ENCODE measurements at places on chromosomes 11 and 22.

DNA sequence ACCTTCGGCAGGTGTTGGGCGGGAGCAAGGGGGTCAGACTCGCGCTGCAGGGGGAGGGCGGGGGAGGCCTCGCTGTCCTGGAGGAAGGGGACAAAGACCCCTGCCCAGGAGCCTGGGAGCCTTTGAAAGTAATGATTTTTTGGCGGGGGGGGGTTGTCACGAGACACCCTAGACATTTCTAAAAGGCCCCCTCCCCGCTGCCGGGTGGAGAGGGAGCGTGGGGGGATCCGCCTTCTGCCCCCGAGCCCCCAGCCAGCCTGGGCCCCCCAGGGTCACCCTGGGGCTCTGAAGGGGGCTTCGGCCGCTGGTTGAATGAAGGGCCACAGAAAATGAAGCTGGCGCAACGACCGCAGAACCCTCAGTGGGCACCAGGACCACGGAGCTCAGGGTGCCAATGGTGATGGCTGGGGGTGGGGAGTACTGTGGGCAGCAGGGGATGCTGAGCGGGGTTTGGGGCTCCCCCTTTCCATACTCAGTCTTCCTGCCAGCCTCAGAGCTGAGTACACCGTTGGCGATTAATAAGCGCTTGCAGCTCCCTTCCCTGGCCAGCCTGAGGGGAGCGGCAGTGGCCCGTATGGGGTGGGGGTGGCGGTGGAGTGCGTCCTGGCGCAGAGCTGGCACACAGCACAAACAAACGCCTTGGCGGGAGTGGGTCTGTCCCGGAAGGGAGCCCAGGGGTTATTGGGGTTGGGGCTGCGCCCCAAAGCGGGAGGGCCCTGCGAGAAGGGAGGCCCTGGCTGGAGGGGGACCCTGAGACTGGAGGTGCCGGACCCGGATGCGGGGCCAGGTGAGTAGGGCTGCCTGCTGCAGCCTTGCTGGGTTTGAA lies 1.2 kb upstream of the DUSP8 start:
- DNase-seq: no peak

DNA sequence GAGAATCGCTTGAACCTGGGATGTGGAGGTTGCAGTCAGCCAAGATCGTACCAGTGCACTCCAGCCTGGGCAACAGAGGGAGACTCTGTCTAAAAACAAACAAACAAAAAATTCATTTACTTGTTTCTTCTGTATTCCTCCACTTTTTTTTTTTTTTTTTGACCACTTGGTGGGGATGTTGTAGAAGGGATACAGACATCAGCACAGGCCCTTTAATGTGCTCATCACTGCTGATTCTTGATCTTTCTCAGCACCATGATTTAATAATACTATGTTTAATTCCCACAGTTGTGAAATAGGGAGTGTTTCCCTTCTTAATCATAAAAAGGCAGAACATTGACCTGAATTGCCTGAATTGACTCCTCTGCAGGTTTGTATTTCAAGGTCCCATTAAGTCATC lies 4.5 kb downstream of the TTC9C start:
- no peak for DNase-seq

DNA sequence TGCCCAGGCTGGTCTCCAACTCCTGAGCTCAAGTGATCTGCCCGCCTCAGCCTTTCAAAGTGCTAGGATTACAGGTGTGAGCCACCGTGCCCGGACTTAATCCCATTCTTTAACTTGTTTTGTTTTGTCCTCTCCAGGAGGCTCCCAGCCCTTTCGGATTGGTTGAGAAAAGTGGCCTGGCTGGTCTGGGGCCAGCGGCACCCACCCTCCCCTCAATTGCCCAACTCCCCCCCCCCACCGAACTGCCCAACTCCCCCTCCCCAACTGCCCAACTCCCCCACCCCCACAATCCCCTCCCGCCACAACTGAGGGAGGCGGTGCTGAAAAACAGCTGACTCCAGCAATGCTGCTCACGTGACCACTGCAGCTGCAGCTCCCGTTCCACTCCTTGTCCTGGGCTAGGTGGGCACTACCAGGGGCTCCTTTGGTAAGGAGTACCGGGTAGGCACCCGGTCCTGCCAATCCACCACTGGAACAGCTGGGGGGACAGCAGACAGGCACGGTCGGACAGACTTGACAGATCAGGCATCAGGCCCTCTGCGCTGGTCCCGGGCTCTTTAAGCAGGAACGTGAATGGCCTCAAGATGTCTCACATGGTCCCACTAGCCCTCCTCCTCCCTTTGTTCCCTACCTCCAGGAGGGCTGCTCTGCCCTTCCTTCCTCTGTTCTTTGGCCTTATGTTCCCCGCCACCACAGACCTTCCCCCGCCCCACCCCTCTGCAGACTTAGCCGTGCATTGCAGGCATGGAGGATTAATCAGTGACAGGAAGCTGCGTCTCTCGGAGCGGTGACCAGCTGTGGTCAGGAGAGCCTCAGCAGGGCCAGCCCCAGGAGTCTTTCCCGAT lies at the start of gene TCN2:
TCN2 (plus strand) TSS at position 720 of the 845 bp plus-strand sequence. CDS start 158 bp downstream, outside the sequence.
- DNase-seq: peak; percentile 72

DNA sequence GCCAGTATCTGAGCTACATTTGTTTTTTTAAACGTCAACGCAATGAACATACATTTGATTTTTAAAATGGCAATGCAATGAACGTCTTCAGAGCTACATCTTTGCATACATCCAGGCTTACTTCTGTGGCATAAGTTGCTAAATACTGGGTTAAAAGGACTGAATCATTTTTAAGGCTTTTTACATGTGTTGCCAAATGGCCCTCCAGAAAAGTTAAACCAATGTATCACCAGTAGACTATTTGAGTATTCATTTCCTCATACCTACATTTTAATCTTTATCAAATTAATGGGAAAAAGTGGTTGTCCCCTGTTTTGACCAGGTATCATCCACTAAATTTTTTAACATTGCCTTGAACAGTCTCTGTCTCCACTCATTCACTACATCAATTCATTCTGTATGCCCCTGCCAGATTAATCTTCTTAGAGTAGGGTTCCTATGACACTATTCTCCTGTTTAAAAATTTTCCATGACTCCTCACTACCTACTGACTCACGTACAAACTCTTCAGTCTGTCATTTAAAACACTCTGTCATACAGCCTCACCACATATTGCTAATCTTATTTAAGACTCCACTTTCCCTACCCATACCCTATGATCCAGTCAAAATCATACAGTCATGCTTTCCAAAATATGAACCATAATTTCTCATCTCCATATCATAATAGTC lies 12.4 kb upstream of the PRRG4 start:
- DNase-seq: no peak

- DNase-seq: no peak
Measured at GRCh38 chr11:77151804-77152509, 23.9 kb downstream of the MYO7A start.

GRCh38 chr22:31139866-31140716 lies at the start of gene PLA2G3:
Gene PLA2G3, minus strand, starts transcription at chr22:31140508. Its CDS starts 154 bp downstream, at chr22:31140354.
- no peak for DNase-seq

- DNase-seq: no peak
Measured at GRCh38 chr11:20015101-20015500, 145.2 kb downstream of the DBX1 start.

DNA sequence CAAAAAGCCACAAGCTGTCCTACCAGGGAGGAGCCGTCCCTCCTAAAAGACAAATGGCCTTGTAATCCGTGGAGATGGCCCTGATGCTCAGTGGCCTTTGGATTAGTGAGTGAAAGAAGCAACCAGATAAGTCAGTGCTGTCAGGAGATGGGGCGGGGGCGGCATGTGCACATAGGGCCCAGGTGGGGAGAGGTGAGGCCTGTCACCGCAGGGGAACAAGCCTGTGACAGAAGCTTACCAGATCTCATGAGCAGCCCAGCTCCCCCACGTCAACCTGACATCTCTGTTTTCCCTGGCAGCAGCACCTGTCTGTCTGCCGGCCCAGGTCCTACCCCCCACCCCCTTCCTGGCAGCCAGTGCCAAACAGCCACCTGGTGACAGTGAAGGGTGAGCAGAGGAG lies 162.6 kb downstream of the BUD13 start:
- no peak for DNase-seq

- DNase-seq: no peak
Measured at GRCh38 chr11:32391956-32392553, 43.3 kb downstream of the WT1 start.

DNA sequence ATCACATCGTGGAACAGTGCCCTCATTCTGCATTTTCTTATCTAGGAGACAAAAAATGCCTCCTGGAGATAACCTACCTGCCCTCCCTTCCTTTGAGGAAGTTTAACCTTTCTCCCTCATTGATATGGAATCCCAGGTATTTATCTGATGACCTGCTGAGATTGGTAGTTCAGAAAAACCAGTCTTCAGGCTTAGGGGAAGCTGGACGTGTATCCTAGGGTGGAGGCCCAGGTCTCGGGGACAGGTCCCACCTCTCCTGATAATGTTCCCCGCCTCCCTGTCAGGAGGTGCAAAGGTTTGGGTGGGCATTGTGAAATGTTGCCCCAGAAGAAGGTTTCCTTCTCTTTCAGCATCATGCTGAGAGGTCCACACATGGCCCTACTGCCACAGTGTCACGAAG lies 186.9 kb upstream of the NAV2 start:
- no peak for DNase-seq

GRCh38 chr11:1307163-1307870 lies 2.1 kb downstream of the TOLLIP start:
- no peak for DNase-seq

DNA sequence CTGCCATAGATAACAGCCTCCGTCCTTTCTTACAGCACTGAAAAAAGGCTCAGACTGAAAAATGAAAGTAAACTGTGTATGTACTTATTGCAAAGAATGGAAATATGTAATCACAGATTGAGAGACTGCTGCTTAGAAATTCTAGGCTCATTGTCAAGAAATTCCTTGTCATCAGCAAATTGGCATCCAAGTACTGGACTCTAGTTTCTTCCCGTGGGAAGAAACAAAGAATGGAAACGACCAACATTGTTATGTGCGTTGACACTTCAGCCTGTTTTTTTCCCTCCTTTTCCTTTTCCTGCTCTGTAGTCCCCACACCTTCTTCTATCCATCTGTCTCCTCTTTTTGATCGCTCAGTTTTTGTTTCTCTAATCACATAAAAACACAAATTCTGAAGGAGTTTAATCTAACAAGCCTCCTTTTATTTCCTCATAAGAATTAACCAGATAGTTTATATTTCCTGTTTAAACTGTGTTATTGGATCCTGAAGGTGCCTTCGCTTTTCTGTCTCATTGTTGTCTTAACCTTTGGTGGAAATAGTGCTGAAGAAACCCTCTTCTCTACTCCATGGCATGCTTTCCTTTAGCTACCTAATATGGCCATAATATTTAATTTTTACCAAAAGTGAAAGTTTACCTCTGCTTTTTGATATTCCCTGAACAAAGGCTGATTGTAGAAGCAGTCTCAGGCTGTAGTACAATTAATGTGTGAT lies 20.0 kb upstream of the CASP12 start:
- no peak for DNase-seq

DNA sequence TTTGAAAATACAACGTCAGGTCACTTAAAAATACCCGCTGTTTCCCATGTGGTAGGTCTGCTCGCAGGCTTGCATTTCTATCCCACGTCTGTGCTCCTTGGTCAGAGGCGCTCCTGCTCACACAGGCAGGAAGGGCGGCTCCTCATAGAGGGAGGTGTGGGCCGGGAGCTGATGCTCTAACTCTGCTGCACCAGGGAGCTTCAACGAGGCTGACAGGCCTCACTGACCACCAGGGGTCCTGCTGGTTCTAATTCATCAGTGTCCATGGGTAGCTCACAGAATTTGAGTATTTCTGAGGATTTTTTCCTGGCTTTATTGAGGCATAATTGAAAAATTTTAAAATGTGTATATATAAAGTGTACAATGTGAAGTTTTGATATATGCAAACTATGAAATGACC lies 68.5 kb downstream of the PIWIL3 start:
- no peak for DNase-seq

DNA sequence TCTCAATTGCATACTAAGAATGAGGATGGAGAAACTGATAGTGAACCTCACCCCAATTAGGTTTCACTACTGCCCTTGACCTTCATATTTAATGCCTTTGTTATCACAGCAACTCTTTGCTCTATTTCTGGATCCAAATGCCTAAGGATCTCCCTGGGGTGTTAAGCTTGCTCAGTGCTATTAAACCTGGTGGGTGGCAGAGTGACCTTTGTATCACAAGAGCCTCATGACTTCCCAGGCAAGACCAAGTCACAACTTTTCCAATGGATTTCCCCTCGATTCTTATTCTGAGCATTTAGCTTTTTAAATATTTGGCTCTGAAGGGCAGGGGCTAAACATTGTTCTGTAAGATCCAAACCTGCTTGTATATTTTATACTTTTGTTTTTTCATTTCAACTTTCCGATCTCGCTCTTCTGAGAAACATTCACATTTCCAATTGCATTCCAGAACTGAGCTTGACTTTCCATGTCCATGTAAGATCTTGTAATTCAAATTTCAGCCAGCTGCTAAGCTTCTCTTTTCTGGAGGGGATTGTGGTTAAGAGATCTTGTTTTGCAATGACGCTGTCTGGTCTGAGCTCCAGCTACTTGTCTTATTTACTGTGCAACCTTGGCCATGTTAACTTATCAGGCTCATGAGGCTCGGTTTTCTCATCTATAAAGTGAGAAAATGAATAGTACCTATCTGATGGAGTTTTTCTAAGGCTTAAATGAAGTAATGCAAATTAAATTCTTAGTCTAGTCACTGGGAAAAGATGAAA lies 6.4 kb upstream of the EHF start:
- DNase-seq: no peak

GRCh38 chr22:40237241-40237640 lies 59.5 kb downstream of the TNRC6B start:
- no peak for DNase-seq

DNA sequence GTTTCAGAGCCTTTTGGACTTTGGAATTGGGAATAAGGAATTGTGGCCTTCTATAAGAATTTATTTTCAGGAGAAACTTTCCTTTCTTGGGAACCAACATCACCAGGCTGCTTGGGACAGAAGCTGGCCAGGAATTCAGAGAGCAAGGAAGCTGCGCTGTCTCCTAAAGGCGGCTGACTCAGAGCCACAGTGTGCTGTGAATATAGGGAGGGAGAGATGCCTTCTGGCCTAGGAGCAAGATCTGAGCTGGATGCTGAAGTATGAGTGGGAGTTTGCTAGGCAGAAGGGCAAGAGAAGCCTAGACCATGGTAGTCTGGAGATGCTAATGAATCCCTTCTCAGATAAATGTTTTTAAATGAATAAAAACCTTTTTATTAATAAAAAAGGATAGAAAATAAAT lies 213.7 kb upstream of the TBCEL start:
- no peak for DNase-seq

GRCh38 chr22:38968801-38969200 lies 11.4 kb downstream of the APOBEC3A start:
- DNase-seq: no peak
